ENCODE measurements at places on chromosomes 12 and 14.

GRCh38 chr12:104377514-104377812, 73.9 kb downstream of the EID3 start:
- no peak for DNase-seq

GRCh38 chr14:89724628-89724960, 229.9 kb downstream of the EFCAB11 start:
- no peak for DNase-seq

GRCh38 chr14:51211149-51211548, 28.9 kb upstream of the TMX1 start:
- DNase-seq: no peak

DNA sequence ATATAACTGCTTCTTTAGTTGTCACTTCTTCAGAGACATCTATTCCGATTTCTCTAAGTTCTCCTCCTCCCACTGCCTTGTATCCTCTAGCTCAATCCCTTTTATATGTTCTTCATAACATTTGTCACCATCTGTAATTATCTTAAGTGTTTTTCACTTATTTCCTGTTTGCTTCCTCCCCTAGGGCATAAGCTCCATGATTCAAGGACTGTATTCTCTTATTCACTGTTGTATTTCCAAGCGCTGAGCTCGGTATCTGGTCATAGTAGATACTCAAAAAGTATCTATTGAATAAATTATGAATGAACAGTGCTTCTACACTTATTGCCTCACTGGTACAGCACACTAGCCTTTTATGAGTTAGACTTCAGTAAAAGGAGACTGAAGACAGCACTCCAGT, 109.0 kb upstream of the TMPO start:
- no peak for DNase-seq

DNA sequence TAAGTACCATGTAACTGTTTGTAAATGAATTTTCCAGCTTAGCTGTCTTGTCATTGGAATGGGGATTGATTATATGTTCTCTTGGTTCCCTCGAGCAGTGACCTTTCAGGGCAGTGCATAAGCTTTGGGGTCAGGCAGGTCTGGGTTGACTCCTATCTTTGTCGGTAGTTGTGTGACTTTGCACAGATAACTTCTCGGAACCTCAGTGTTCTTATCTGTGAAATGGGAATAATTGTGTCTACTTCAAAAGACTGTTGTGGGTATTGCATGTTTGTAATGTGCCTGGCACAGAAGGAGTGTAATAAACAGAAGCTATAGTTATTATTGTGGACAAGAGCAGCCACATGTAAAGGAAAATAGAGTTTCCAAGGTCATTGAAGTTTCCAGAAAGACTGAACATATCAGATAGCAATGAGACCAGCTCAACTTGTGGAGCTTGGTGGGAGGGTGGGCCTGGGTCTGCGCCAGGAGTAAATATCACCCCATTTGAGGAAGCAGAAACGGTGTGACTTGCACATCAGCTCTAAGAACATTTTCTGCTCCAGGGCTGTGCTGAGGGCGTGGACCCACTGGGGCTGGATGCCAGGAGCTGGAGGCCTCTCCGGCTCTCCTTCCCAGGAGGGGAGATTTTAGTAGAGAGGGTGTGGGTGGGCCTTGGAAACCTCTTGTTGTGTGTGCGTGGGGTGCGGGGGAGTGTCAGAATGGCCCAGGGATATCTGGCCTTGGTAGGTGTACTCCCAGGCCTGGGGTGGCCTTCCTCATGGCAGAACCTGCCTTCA, 19.7 kb downstream of the FOS start:
- DNase-seq: no peak

- DNase-seq: no peak
Measured at GRCh38 chr12:105334582-105334981, 4.1 kb downstream of the C12orf75 start.

GRCh38 chr12:115632308-115632707, 645.2 kb downstream of the MED13L start:
- no peak for DNase-seq

DNA sequence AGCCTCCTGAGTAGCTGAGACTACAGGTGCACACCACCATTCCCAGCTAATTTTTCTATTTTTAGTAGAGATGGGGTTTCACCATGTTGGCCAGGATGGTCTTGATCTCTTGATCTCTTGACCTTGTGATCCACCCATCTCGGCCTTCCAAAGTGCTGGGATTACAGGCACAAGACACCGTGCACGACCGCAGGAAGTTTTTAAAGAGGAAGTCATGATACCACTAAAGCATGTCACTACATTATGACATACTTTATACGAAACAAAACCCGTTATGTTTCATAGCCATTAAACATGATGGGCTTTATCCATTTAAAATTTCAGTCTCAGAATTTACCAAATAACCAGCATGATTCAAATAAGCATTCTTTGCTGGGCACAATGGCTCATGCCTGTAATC, 83.8 kb upstream of the DUSP6 start:
- no peak for DNase-seq

- DNase-seq: no peak
Measured at GRCh38 chr12:89069431-89069830, 282.9 kb downstream of the DUSP6 start.
